A172 (cell line): ENCODE measurements at places on chromosomes 4 and X. TPM values are rescaled to one million over a fixed set of nuclear protein-coding genes. Genes with fewer than 3 reads are reported as not detected.

GRCh38 chr4:64000241-64000640 is 409.0 kb downstream of the TECRL start:
- DNase-seq: no peak

PRDM8 gene
- total RNA-seq: 3.2 and 3.4 TPM in 2 replicates

DNA sequence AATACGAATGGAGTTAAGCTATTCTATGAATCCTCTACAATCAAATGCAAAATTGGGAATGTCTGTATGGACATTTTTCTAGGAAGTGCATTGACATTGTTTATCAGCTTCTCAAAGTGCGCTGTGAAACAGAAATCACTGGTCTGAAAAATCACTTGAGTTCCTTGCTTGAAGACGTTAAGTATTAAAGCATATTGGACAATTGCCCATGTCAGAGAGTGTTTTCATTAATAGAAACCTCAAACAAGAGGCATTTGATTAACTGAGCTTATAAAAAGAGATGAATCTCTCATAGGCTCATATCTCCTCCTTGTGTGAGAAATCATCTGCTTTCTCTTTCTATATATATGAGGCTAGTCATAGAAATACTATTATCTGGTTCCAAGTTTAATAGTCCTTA is 692.1 kb upstream of the POU3F4 start:
- no peak for DNase-seq

DNA sequence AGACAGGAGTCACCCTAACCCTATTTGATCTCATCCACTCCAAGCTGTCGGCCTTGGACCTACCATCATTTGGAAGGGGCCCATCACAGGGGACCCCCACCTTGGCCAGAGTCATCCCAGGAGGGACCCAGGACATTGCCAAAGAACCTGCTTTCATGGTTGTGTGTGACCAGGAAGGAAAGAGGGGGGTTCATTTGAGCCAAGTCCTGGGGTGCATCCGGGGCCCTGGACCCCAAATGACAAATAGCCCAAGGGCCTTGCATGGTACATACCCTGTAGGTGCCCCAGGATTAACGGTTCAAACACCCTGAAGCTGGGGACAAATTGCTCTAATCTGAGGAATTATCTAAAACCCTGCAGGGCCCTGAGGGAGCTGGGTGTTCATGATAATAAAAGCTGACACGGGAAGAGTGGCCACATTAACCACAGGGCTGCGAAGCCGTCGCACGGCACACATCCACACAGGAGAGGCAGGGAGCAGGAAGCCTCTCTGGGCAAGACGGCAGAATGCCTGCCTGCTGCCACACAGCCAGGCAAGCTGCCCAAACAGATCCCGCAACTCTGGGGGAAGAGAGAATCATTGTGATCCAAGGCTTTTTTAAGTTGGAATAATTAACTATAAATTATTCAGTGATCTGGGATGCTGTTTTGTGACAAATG is 28.2 kb upstream of the PPP2R2C start:
- no peak for DNase-seq

GPR82 gene
- not detected in 2 replicates for total RNA-seq

DNA sequence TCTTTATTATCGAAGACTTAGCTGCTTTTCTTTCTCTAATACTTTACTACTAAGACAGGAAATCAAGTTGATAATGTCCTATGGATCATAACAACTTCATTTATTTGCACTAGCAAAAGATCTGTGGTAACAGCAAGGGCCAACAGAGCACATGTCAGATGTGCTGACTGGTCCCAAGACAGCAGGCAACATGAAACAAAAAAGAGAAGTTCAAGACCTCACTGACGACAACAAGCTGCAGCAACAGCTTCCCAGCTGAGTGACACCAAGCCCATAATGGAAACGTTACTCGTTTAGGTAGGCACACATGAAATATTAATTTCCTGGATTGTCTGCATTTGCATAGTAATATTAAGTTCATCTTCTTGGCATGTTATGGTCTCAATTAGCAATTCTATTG is 126.9 kb downstream of the UNC5C start:
- DNase-seq: no peak

PAGE3 gene
- total RNA-seq: not detected in 2 replicates

DNA sequence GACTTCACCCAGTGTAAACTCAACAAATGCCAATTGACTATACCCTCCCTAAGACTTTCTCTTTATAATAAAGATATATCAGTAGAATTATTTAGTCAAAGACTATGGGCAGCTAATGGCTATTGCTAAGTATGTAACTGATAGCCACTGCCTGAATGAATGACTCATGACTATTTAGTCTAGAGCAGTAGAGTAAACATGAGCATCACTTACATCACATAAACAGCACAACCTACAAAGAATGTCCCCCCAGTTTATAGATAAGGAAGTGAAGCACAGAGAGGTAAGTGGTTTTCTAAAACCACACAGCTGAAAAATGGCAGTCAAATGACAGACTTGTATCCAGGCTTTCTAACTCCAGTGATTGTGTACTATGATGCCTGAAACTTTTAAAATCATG is 507.0 kb downstream of the PPARGC1A start:
- DNase-seq: peak; percentile 46

GLRA3 gene
- not detected in 2 replicates for total RNA-seq

UBE2D3 gene
- 319 and 360 TPM in 2 replicates for total RNA-seq
